AG08395 (cell line): ENCODE measurements at places on chromosomes 6 and 20.

GRCh38 chr6:147322299-147323162 is 118.3 kb downstream of the STXBP5 start:
- peak; percentile 20 for DNase-seq

- DNase-seq, result no peak
These were observed 412.8 kb upstream of the NRSN1 start for GRCh38 chr6:23713211-23713610.

- no peak for DNase-seq
These were observed 17.5 kb upstream of the PLCG1 start for GRCh38 chr20:41119614-41120561.

GRCh38 chr20:7308163-7308562 is 540.7 kb downstream of the BMP2 start:
- no peak for DNase-seq

- no peak for DNase-seq
These were observed 19.5 kb downstream of the SDCBP2 start for GRCh38 chr20:1309439-1309847.

GRCh38 chr6:124854338-124854922 is 107.8 kb upstream of the RNF217 start:
- no peak for DNase-seq

DNA sequence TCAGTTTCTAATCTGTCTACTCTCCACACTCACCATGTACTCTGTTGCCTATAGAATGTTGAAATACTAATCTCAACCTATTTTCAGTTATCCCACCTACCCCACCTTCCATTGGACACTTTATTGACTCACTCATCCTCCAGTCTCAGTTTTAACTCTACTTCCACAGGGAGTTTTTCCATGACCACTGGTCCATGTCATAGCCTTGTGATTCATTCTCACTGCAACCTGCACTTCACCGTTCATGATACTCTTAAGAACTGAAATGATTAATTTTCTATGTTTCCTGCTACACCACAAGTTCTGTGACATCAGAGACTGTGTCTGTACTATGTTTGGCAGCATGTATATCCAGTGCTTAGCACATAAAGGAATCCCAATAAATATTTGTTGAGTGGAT is 122.8 kb upstream of the HSF2 start:
- DNase-seq, result no peak

DNA sequence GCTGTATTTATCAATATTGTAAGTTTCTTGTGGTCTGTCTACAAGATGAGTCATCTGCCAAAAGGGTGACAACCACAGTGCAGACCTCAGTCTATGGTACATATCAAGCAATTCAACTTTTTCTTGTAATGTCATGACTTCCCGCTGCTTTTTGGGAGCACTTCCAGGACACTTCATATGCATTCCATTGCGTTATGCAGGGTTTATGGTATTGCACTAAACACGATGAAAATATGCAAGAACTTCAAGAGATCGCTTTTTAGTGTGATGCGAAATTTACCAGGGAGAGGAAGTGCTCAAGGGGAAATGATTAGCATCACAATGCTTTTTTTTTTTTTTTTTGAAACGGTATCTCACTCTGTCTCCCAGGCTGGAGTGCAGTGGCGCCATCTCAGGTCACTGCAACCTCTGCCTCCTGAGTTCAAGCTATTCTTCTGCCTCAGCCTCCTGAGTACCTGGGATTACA is 166.5 kb downstream of the TFAP2A start:
- peak; percentile 6 for DNase-seq

DNA sequence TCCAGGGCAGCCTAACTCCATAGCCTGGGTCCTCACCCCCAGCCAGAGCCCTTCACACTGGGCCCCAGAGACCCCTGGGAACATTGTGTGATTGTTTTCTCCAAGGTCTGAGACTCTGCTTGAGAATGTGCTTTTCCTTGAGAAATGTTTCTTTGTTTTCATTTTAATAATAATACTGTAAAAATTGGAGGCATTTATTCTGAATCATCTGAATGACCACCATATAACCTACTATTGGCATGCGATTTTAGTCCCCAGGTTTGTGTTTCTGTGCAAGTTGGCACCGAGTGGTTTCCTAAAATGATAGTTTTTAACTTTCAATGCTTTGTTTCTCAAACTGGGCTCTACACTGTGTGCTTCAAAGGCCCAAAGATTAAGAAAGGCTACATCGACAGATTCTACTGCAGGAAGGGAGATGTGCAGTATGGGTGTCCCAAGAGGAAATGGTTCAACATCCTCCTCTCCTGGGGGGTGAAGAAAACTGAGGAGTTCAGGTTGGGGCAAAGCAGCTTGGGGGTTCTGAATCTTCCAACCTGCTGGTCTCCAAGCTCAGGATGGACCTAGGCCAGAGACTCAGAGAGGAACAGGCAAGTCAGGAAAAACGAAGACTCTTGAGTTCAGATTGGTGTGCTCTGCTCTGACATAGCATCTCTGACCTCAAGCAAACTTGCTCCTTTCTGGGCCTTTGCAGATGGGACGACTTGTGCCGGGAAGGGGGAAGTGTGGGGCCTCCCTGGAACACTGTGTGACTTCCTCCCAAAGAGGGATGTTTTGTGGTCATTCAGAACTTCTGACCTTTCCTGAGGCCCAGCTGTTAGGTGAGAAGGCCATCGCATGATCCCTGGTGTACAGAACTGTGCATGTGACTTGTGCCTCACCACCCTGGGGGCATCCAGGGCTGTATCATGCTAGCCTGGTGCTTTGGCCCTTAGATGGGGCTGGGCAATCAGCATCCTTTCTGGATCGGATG is 31.0 kb downstream of the DAAM2 start:
- no peak for DNase-seq

DNA sequence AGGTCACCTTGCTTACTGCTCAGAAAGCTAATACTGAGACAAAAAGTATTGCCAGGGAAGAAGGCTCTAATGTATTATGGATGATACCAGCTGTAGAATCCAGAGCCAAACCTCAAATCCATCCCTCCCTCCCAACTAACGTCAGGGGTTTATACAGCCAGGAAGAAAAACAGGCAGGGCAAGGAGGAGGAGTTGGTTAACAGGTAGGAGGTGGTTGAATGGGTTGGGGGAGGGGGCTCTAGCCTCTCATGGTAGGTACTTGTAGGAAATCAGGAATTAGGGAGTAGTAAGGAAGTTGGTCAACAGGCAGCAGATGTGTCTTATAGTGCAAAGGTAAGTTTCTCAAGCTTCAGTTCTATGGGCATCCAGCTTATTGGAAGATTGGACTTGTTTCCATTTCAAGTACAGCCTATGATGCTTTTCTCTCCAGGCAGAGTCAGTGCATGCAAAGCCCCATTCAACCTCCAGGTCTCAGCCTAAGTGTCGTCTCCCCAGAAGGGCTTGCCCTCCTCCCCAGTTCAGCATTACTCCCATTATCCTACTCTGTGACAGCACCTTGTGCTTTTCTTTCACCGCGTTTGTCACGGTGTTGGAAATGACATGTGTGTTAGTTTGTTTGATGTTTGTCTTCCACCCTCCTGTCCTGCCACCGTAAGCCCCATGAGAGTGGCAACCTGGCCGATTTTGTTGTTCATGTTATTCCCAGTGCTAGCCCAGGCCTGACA is 38.1 kb downstream of the PNLDC1 start:
- DNase-seq, result no peak

DNA sequence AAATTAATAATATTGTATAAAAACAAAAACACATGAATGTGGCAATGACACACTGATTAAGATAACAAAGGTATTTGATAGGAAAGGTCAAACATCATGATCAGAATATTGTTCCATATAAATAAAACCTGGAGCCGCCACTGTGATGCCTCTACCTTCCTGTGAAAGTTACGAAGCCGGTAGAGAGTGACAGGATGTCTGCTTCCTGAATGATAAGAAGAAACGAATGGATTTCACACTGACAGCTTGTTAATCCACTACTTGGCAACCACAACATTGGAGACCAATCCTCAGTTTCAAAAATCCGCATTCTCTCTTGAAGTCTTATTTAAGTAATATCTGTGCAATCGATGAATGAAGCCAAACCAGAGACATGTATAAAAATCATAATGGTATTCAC is 315.1 kb downstream of the HDGFL1 start:
- no peak for DNase-seq

DNA sequence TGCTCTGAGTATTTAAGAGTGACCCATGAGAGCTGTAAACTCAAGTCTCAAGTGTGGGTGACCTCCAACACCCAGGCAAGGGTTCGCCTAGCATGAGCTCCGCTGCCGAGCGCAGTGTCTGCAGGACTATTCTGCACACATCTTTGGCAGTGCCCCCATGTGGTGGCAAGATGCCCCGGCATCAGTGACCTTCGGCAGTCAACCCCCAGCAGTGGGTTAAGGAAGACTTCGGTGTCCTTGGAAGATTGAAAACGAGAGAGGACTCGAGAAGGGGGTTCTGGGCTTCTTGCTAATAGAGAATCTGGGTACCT is 43.1 kb downstream of the RBM38 start:
- no peak for DNase-seq

GRCh38 chr20:60352596-60352995 is 394.4 kb downstream of the CDH26 start:
- no peak for DNase-seq

GRCh38 chr20:23162887-23163286 is 76.8 kb upstream of the CD93 start:
- no peak for DNase-seq

DNA sequence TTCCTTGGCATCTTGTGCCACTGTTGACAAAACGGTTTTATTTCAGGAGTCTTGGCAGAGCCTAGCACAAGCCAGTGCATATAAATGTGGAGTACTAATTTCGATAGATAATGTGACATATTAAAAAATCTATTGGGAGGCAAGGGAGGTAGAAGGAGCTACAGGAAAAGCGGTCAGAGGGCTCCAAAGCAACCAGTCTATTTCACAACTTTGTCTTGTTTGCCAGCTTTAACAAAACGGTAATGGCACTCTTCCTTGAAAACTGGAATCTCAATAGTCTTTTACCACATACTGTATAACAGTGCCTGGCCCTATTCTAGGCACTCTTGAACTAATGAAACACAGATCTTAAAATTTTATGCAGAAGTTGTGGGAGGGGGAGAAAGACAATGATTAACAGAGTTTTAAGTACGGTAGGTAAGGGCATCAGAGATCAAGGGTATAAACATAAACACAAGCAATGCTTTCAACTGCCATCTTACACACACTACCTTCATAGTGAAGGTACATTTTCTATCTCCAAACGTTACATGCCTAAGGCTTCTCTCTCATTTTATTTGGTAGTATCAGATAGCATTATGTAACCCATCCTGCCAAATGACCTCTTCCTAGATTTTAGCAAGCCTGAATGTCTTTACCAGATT is 33.5 kb upstream of the SYNCRIP start:
- DNase-seq, result no peak

DNA sequence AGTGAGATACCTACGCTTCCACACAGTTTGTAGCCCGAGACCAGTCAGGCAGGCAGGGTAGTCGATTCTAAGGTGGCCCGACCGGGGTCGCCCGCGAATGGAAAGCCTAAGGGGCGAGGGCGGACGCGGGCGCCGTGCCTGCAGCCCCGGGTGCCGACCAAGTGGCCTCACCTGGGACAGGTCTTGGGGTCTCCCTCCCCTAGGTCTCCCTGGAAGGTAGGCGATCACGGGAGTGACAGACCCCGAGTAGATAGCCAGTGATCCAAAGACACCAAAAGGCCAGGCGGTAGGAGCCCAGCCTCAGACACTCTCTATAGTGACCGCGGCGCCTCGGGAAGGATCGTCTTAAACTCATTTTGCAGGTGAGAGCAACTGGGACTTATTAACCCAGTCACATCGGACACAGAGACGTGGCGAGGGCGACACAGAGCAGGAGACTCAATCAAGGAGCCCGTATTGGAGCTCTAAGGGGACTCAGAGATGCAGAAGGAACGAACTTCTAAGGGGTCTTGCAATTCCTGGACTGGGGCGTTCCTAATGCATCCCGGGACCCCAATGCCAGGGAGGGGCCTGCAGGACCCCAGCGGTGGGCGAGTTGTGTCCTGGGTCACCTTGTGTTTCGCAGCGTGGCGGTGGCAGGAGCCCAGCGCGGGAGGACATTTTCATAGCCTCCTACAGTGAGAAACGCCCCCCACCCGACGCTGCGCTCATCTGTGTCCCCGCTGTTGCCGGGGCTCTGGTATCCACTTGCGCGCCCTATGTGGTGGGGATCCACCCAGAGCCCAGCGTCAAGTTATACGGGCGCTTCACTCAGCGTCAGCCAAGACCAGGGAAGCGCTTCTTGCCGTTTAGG is 2.1 kb upstream of the VSX1 start:
- no peak for DNase-seq

- DNase-seq, result no peak
These were observed 124.6 kb downstream of the SYCP2 start for GRCh38 chr20:59808729-59809381.

GRCh38 chr6:110354153-110354552 is 4.0 kb downstream of the METTL24 start:
- no peak for DNase-seq

DNA sequence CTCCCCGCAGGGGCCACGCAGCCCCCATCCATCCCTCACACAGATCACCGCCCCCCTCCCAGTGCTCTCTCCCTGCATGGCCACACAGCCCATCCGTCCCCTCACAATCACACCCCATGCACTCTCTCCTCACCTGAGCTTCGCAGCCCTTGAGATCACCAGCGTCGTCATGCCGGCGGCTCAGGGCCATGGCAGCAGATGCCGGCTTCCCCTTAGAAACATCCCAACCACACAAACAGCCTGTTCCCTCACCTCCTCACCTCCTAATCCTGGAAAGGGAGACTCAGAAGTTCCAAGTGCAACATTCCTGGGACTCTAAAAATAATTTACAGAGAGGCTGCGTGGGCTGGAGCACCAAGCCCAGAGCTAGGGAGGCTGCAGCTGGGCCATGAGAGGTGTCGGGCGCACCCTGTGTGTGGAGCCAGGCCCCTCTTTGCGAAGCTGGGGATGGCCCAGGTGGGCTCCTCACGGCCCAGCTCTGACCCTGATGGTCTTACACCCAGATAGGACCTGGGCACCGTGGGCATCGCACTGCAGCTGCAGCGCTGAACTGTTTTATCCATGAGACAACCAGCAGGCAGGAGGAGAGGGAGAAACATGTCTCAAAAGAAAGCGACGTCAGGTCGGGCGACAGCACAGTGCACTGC is 125.3 kb downstream of the DLL1 start:
- no peak for DNase-seq

DNA sequence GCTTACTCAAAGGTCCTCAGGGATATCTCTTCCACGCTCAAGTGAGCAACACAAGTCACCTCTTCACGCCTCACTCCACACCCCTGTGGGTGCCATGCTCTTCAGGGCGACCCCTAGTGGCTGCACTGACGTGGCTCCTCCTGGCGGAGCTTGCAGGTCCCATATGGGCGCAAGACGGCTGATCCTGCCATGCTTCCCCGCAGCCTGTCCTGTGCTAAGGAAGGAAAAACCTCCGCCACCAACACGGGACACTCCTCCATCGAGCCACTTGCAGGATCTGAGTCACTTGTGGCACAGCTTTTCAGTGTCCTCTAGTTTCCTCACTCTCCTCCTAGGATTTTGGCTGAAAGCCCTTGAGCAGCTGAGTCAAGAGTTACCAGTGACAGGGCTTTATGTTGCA is 90.7 kb downstream of the KHDC1L start:
- peak; percentile 28 for DNase-seq
